ENCODE measurements at places on chromosomes 6 and 20.

GRCh38 chr6:134637847-134638437 is 312.0 kb downstream of the ALDH8A1 start:
- DNase-seq, result no peak

DNA sequence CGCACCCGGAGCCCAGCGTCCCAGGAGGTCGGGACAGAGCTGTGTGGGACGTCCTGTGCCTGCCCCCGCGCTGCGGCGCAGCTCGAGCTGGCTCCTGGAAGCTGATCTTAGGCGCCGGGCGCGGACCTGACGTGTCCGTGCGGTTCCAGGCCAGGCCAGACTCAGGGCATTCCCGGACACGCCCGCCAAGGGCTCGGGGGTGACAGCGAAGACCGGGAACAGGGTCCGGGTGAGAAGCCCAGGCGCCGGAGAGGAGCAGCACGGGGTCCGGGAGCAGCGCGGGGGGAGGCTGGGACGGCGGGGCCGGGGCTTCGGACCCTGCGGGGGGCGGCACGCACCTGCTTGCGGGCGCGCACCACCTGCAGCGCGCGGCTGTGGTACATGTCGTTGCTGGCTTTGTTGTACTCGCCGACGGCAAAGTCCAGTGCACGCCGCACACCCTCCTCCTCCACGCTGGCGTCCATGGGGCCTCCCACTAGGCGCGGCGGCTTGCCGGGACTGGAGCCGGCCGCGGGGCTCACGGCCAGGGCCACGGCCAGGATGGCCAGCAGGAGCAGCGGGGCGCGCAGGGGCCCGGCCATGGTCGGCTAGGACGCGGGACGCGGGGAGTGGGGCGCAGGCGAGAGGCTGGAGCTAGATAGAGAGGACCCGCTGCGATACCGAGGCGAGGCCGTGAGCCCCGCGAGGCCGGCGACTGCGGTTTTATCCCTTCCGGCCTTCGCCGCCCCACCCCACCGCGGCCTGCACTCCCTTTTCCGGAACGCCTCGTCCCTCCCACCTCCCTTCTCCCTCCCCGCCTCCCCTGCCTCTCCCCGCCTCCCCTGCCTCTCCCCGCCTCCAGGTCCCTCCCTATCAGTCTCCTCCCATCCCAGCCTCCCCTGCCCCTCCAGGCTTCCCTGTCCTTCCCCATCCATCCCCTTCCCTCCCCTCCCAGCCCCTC is at the start of gene CST3:
CST3 (minus strand) TSS at position 674 of the 940 bp plus-strand sequence; CDS start at position 581, 93 bp downstream.
- DNase-seq, result no peak

GRCh38 chr6:124026694-124027093 is 223.0 kb downstream of the NKAIN2 start:
- DNase-seq, result no peak

- no peak for DNase-seq
Measured at GRCh38 chr20:51634877-51635276, 92.4 kb upstream of the NFATC2 start.

- DNase-seq, result no peak
Measured at GRCh38 chr20:48142516-48142773, 357.2 kb upstream of the SULF2 start.

GRCh38 chr6:24126586-24127192 is 674 bp downstream of the NRSN1 start:
- peak; percentile 73 for DNase-seq

DNA sequence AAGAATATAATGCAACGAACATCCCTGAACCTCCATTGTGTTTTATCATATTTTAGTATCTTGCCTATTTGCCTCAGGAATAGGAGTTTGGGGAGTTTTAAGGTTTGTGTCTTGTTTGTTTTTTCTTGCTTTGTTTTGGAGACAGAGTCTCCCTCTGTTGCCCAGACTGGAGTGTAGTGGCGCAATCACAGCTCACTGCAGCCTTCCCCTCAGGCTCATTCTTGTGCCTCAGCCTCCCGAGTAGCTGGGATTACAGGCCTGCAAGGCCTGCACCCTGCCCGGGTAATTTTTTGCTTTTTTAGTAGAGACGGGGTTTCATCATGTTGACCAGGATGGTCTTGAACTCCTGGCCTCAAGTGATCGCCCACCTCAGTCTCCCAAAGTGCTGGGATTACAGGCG is 63.3 kb upstream of the CARMIL1 start:
- no peak for DNase-seq

GRCh38 chr6:142914937-142915697 is 29.9 kb downstream of the HIVEP2 start:
- no peak for DNase-seq

GRCh38 chr6:79005024-79005423 is 73.0 kb downstream of the PHIP start:
- DNase-seq, result no peak

DNA sequence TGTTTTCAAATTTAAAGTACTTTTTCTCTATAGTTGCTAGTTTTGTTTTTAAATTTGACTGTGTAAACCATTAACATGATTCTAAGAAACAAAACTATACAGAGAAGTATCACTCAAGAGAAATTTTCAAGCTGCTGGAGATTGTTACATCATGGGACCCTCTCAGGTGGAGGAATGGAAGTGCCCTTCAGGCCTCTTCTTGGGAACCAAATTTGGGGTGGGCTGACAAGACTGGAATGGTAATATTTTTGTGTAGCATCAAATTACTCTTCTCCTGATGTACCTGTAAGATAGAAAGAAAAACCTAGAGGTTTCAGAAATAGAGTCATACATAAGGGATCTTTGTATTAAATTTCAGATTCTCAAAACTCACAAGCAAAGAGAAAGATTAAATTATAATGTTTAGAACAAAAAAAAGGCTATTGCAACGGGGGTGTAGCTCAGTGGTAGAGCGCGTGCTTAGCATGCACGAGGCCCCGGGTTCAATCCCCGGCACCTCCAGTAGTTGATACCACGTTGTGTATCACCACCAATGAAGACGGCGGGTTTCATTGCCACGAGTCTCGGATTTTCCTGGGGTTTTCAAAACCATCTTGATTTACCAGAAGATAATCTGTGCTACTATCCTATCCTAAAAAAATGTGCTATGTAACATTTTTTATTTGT is 193.7 kb downstream of the GPX5 start:
- DNase-seq, result no peak

GRCh38 chr20:13883425-13883824 is 98.6 kb downstream of the NDUFAF5 start:
- DNase-seq, result no peak

GRCh38 chr6:139392794-139393193 is 18.3 kb upstream of the CITED2 start:
- no peak for DNase-seq

- DNase-seq, result no peak
Measured at GRCh38 chr6:156848123-156848522, 70.9 kb downstream of the ARID1B start.

- no peak for DNase-seq
Measured at GRCh38 chr20:10671221-10671918, 2.4 kb downstream of the JAG1 start.

DNA sequence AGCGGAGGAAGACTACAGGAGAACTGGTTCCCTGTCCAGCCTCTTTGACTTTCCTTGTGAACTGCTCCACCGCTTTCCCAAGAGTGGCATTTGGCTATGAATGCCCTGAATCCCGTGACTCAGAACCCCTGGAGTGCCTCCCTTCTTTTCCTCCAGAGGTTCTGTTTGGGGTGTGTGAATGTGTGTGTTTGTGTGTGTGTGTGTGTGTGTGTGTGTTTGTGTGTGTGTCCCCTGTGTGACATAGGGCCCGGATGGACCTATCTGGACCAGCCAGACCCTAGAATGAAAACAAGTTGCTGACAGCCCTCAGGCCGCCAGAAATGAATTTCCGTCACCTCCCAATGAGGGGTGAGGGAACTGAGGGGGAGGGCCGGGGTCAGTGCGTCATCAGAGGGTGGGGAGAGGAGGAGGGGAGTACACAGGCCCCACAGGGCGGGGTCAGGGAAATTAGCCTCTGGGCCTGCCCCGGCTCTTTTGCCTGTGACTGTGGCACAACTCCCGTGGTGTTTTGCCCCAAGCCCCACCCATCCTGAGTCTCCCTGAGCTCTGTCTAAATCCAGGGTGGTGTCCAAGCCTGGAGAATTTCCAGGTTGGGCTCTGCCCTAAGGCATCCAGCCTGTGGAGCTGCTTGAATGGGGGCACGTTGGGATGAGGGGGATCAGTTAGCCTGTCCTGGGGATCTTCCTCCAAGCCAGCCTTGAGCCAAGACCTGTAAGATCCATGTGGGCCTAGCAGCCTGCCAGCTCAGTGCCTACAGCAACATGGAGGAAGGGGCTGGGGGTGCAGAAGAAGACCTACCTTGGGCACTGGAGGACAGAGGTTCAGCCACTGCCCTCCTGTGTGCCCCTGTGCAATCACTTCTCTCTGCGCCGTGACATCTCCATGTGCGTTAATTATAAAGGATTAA is 15.2 kb upstream of the MRPS18A start:
- peak; percentile 91 for DNase-seq

All from iPS DF 6.9 (cell line).